ENCODE measurements at places on chromosomes 5 and 9.

GRCh38 chr9:87517732-87518131, 20.1 kb downstream of the DAPK1 start:
- no peak for DNase-seq

DNA sequence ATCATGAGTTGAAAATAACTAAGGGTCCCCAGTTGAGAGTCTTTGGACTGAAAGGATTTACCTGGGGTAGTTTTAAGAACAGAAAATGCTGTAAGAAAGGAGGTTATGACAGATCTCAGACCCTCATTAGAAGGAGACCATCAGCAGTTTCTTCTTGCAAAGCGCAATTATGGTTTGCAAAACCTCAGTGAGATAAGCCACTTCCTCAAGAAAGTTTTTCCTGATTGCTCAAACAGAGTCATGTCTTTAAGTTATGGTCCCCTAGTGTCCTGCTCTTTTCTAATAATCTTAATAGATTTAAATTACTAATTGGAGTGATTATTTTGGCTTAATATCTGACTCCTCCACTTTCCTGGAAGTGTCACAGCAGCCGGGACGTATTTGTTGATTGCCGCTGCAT, 293.2 kb upstream of the KLF4 start:
- no peak for DNase-seq

DNA sequence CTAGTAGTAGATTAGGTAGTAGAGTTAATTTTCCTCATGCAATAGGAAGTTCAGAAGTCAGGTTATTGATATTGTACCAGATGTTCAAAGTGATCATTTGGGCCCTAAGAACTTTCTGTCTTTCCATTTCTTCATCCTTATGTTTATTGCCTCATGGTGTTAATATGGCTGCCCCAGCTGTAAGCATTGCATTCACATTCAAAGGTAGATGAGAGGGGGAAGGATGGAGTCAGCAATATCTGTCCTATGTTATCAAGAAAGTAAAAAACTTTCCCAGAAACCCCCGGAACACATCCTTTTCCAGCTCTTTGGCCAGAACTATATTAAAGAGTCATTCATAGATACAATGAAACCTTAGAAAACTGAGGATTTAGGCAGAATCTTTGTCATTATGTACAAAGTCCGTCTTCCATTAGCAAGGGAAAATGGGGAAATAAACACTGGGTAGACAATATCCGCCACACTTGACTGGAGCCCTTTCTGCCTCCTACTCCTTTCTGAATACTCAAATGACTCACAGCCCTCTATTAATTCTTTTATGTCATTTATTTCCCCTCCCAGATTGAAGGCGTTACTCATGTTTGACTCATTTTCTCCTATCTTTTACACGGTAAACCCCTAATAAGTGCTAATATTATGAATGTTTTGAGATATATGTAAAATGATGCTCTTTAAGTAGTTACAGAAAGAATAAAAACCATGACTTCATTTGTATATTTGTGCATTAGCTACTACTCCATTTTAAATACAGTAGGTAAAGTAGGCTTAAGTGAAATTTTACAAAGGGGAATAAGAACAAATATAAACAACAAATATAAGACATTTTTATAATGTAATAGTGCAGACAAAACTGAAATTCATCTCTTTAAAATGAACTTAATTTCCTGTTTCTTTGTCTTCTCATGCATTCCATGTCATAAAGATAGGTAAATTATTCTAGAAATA, 127.6 kb downstream of the SLF1 start:
- DNase-seq: no peak

GRCh38 chr5:97150401-97150800, 8.0 kb upstream of the LIX1 start:
- no peak for DNase-seq

DNA sequence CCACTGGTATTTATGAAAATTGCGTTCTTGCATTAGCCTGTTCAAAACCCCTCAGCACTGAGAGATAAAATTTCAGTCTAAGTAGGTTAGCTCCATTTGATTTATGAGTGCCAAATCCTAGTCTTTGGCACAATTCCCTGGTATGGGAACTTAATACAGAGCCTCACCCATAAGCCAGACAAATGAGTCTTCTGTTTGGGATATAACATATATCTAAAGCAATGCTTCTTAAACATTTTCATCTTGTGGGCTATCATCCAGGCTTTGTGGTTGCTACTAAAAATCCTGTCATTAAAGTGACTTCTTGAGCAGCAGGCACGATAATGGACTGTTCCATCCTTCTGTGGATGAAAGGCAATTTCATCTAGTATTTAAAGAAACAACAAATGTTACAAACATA, 419.5 kb upstream of the ACTBL2 start:
- DNase-seq: no peak

Data from occipital lobe (tissue), 3 donors.